ENCODE measurements at places on chromosomes 3 and 15. TPM values are rescaled to one million over a fixed set of nuclear protein-coding genes. Genes with fewer than 3 reads are reported as not detected.

The CCDC80 gene
- total RNA-seq, result 64.6 TPM

The GOLGA6A gene
- total RNA-seq, result 0.09 TPM

The CLDN11 gene
- total RNA-seq, result 0.14 TPM

The HMG20A gene
- 29.6 TPM for total RNA-seq

The EFCAB12 gene
- total RNA-seq, result 0.47 TPM

The CILP gene
- 0.05 TPM for total RNA-seq

The TJP1 gene
- total RNA-seq, result 89.3 TPM

The TMED3 gene
- 196 TPM for total RNA-seq

The PLCB2 gene
- 1.3 TPM for total RNA-seq

The ROPN1B gene
- not detected for total RNA-seq

The NOX5 gene
- total RNA-seq, result 0.31 TPM

The CLDN1 gene
- 33.5 TPM for total RNA-seq

The DPPA2 gene
- total RNA-seq, result not detected

The LRRN1 gene
- total RNA-seq, result not detected

The PLSCR2 gene
- total RNA-seq, result not detected

The KCNH8 gene
- not detected for total RNA-seq

The CXCR6 gene
- total RNA-seq, result not detected

The MUSTN1 gene
- 0.52 TPM for total RNA-seq

The MAP2K5 gene
- total RNA-seq, result 10.7 TPM

The PLA2G4D gene
- total RNA-seq, result not detected

The CELSR3 gene
- total RNA-seq, result 5.4 TPM

The POTEB gene
- total RNA-seq, result not detected

The PP2D1 gene
- total RNA-seq, result not detected

The ATP13A5 gene
- not detected for total RNA-seq

The TERC gene
- 0.16 TPM for total RNA-seq

The NISCH gene
- total RNA-seq, result 13.4 TPM

The HTR3E gene
- not detected for total RNA-seq

The EHHADH gene
- 2.2 TPM for total RNA-seq

The TAMM41 gene
- 31.0 TPM for total RNA-seq

The GHSR gene
- not detected for total RNA-seq

The SENP7 gene
- total RNA-seq, result 1.7 TPM

The TGM5 gene
- total RNA-seq, result not detected

The SLC2A2 gene
- not detected for total RNA-seq

The BLM gene
- total RNA-seq, result 13.3 TPM

The ADGRG7 gene
- total RNA-seq, result not detected

The CHL1 gene
- not detected for total RNA-seq

The CLRN1 gene
- not detected for total RNA-seq

The CAMK2N2 gene
- total RNA-seq, result 1.5 TPM

The DISP2 gene
- 1.3 TPM for total RNA-seq

The SLC28A2 gene
- total RNA-seq, result not detected

The BTLA gene
- not detected for total RNA-seq

The CCR9 gene
- total RNA-seq, result not detected

The GOLGA8N gene
- total RNA-seq, result 0.96 TPM

The NR1D2 gene
- total RNA-seq, result 6.3 TPM

The TLR9 gene
- total RNA-seq, result not detected

The ARL14 gene
- 1.1 TPM for total RNA-seq

The TM6SF1 gene
- total RNA-seq, result 0.10 TPM

The TRH gene
- not detected for total RNA-seq

The GATA2 gene
- total RNA-seq, result 4.1 TPM

The KCNMB2 gene
- not detected for total RNA-seq

The DPPA4 gene
- total RNA-seq, result not detected

Measured in A549 treated with CpdA at 1 μM for 4 hours (cell line).